Activated T-helper 2 cell treated with anti-CD3 and anti-CD28 coated beads, Interferon-gamma antibody, Interleukin-2, Interleukin-4, amounts not matched to agents 10 μg/mL and 5 μg/mL and 100 μg/mL, durations not matched to agents 14 hours and 24 hours and 36 hours (primary cell): ENCODE measurements at places on chromosomes 3 and 15. TPM values are rescaled to one million over a fixed set of nuclear protein-coding genes. Genes with fewer than 3 reads are reported as not detected.

- H3K27me3 ChIP-seq = no peaks in the 10 kb centered on the region
- H3K4me3 ChIP-seq = no peak overlapping the region
- H3K27ac ChIP-seq = no peak overlapping the region
- H3K4me1 ChIP-seq = peaks cover 20% of the 10 kb centered on the region
- no peak for DNase-seq
These were observed 34.0 kb upstream of the ARHGEF3 start for GRCh38 chr3:56835650-56836227.

DNA sequence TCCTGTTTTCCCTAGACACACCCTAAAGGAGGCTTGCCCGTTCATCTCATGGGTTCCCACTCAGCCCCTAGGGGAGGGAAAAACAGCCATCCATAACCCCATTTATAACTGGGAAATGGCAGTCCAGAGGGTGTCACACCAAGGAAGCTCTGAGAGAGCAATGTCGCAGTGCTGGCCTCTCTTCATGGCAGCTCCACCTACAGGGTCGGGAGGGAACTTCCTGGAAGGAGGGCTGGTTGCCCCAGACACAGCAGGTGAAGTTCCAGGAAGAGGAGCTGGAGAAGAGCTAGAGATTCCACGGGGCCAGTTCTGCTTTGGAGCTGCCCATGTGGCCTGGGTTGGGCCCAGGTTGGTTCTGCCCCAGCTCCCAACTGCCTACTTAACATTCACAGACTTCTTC, 22.3 kb upstream of the LINGO1 start:
- no peak overlapping the region for H3K4me3 ChIP-seq
- H3K27ac ChIP-seq = no peak overlapping the region
- no peak for DNase-seq

- no peak overlapping the region for H3K27ac ChIP-seq
- H3K36me3 ChIP-seq = no peaks in the 10 kb centered on the region
- no peak for DNase-seq
- no peaks in the 10 kb centered on the region for H3K27me3 ChIP-seq
- H3K4me1 ChIP-seq = no peaks in the 10 kb centered on the region
- H3K4me3 ChIP-seq = no peak overlapping the region
These were observed 478.7 kb downstream of the RBMS3 start for GRCh38 chr3:29759411-29760225.

DNA sequence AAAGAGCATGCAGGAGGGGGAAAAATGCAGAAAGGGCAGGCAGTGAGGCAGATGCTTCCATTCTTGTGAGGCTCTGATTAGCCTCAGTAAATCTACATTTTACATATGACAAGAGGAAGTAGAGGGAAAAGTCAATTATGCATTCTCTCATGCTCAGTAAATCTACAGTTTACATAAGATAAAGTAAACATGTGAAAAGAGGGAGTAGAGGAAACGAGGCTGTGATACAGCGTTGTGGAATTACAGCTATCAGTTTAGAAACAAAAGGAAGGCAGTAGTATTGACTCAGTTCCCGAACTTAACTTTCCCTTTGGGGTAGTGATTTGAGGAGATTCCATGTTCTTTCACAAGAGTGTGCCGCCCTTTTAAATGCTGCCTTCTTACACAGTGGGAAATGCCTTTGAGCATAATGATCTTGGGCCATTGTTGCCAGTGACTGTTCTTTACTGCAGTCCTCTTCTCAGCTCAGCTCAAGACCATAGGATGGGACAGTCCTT, 39.3 kb downstream of the OSTN start:
- no peak overlapping the region for H3K4me3 ChIP-seq
- no peak for DNase-seq
- no peaks in the 10 kb centered on the region for H3K27me3 ChIP-seq
- no peaks in the 10 kb centered on the region for H3K36me3 ChIP-seq

GPR149 gene
- not detected in 2 replicates for total RNA-seq

KCNH8 gene
- total RNA-seq = not detected in 2 replicates
